Activated CD4-positive, alpha-beta T cell treated with anti-CD3 and anti-CD28 coated beads, Interleukin-2, amount 50 U/mL, for 16 hours (primary cell): ENCODE measurements at places on chromosomes 1 and 21.

DNA sequence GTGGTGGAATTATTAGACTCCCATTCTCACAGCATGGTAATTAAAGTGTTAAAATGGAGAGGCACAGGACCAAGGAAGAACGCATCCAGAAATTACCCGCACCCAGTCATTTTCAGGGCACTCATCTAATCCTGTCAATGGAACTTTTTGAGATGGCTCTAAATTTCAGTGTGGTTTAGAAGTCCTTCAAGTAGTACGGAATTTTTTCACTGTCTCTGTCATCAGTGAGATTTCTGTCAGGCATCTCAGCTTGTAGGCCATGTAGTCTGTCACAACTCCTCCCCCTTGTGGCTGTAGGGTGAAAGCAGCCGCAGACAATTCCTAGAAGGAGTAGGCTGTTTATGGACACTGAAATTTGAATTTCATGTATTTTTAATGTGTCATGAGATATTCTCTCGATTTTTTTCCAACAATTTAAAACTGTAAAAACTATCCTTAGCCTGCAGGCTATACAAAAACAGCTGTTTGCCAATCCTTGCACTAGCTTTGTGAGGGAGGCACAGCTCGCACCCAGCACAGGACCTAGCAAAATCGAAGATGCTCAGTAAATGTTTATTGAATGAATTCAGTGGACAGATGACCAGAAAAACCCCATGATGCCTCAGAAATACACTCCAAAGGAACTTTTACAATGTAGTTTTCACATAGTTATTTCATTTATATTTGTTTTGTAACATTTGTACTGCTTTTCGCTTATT lies 6.6 kb upstream of the NUP133 start:
- DNase-seq, result peak; percentile 66

GRCh38 chr21:31334648-31335121 lies 9.4 kb downstream of the TIAM1 start:
- no peak for DNase-seq

DNA sequence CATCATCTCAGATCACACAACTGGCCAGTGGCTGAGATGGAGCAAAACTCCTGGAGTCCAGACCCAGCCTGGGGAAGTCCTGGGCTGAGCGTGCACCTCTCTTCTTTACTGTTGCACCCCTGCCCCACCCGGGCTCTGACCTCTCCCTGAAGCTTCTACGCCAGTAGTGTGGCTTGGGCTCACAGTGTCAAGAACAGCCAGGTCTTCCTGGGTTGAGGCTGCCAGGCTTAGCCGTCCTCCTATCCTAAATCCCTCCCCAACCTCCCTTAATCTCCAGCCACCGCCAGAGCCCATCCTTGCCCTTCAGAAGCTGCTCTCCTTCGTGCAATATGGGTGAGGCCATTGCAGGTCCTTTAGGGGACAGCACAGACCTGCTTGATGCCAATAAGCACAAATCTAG lies 399.2 kb upstream of the VAMP3 start:
- DNase-seq, result no peak

DNA sequence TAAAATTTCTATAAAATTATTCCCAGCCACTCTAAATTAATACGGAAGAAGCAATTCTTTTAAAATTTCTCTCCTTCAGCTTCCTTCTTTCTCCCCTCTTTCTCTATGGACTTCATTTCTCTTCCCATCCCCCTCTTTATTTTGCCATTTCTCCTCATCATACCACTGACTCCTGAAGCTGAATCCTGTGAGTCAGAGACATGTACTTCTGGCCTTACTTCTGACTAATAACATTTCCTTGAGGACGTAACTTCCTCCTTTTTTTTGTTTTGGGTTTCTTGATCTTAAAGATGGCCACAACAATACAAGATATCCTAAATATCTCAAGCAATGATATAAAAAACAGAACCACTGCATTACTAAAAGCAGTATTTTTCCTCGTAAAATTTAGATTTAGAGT lies 63.6 kb upstream of the DENND1B start:
- no peak for DNase-seq

DNA sequence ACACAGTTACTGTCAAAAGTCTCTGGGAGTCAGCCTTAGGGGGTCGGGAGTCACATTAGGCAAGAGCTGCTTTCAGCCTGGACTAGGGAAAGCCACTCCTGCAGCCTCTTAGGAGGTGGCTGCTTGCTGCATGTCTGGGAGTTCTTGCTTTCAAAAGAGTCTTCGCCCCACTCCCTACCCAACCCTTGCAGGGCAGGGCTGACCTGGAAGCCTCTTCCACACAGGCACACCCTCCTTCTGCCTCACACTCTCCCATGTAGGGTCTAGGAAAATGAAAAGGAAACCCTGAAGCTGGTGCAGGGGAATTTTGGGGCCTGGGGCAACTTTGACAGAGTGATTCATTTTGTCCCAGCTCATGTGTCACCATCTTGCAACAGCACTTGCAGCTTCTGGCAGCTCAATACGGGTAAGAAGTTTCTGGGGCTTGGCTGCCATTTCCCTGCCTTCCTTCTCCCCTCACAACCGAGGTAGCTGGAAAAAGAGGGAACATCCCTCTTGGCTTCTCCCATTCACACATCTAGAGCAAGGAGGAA lies 37.3 kb downstream of the KCND3 start:
- no peak for DNase-seq

GRCh38 chr1:1874901-1875300 lies 16.0 kb downstream of the GNB1 start:
- no peak for DNase-seq

DNA sequence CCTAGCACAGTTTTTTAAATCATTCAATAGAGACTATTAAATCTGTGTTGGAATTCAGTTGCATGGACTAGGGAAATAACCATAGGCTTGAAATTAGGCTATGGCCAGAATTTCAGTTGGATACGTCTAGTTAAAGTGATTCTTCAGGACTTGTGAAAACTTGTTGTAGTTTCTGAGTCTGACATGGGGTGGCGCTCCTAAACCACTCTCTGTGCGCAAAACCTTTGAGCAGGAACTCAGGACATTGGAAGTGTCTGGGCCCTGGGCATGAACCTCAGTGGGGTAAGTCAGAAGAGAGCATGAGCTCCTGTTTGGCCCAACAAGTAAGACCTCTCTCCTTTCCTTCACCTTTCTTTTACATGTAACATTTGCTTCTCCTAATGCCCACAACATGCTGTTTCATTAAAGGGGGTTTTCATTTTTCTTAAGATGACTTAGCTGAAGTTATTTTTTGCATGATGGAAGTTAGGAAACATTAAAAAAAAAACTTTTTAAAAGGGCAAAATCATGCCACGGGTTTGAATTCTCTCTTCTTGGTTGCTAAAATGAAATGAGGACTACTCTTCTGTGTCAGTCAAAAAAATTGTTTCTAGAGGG lies 17.1 kb upstream of the CCDC190 start:
- peak; percentile 26 for DNase-seq

- DNase-seq, result peak; percentile 5
Measured at GRCh38 chr21:41953831-41954653, at the start of gene C2CD2. Gene C2CD2, minus strand, starts transcription at chr21:41954018. Its CDS starts 370 bp downstream, at chr21:41953648.
